Kidney capillary endothelial cell (primary cell): ENCODE measurements at places on chromosomes 2 and 18.
A peak's percentile ranks its signal among the peaks of the same experiment; 100 is the strongest.

DNA sequence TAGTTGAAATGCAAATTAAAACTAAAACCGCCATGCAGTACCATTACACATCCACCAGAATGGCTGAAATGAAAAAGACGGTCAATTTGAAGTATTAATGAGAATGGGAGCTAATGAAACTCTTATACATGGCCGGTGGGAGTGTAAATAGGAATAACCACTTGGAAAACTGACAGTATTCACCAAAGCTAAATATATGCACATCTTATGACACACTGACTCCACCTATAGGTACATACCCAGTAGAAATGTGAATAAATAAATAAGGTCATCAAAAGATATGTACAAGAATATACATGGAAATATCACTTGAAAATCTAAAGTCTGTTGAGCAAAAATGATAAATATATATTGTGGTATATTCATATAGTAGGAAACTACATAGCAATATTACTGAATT, 57.7 kb downstream of the CWC22 start:
- no peak for DNase-seq

DNA sequence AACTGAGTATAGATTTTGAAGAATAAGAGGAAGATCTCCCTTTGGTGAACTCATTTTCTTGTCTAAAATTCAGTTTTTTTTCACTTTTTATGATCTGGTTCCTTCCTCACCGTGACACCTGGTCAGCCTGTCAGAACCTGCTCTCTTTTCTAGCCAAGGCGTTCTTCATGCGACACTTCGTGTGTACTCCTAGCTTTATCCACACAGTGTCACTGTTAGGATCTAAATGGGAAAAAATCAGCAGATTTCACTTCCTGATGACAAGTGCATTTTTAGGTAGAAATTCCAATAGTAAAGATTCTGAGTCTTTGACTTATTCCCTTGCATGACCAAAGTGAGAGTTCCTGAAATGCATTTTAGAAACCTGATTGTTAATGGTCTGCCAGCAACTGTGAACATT, 89.8 kb downstream of the KLHL14 start:
- DNase-seq: no peak

DNA sequence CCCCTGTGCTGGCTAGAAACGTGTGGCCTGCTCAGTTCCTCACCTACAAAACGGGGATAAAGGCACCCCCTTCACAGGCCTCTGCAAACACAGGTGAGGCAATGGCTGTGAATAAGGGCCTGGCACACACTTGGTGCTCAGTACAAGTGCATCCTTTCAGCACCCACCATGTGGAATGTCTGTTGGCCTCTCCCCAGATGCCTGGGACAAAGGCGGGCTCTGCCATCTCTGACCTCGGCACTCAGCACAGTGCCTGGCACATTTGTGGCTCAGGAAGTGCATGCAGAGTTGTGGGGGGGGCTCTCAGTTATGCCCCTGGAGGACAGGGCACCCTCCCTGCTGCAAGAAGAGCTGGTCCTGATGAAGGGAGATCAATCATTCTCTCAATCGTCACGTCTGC, 224.6 kb upstream of the RAB6C start:
- no peak for DNase-seq

GRCh38 chr2:12930391-12930790, 213.7 kb downstream of the TRIB2 start:
- DNase-seq: no peak

- no peak for DNase-seq
Measured at GRCh38 chr2:22604136-22604535, 780.8 kb upstream of the KLHL29 start.

DNA sequence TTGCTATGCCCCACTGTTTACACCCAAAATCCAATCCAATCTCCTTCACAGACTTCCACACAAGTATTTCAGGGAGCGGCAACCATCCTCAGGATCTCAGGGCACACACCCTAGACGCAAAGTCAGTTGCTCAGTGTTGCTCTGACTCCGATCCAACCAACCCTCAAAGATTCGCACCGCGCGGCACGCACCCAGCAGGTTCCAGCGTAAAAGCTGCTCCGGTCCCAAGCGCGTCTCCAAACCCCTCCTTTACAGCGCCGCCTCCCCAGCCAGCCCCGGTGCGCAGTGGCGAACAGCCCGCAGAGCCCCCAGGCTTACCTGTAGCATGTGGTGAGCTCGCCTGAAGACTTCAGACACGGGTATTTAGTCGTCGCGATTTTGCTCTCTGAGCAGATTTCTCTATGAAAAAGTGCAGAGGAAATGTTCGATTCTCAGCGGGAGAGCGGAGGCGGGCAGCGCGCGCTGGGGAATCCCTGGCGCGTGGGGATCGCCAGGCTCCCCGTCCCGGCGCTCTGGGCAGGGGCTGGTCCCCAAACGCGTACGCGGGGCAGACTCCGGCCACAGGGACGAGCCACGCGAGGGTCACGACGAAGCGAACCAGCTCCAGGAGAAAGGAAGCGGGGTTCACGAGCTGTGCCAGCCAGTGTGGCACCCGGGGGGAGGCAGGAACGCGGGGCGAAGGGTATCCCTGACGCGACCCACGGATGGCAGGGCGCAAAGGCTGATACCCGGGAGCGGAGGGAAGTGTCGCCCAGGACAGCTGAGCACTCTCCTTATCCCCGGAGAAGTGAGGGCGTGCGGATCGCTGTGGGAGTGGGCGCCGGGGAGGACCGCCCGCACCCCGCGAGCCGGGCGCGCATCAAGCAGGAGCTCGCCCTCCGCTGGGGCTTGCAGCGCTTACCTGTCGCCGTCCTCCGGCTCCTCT, 650 bp downstream of the CCBE1 start:
- DNase-seq: no peak

DNA sequence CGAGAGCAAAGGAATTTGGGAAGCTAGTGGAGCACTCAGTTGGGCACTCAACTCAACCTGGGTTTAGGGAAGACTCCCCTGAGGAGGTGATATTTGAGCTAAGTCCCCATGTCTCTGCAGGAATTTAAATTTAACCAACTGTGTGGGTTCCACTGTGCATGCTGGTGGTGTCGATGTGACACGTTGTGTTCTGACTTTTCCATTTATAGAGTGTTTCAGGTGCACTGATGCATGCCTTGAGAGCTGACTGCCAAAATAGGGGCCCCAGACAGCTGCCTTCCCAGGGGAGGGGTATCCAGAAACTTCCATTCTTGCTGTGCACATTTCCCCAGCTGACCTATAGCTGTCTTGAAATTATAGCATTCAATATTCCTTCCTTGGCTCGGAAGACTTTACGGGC, 63.7 kb upstream of the BCL2L11 start:
- no peak for DNase-seq

DNA sequence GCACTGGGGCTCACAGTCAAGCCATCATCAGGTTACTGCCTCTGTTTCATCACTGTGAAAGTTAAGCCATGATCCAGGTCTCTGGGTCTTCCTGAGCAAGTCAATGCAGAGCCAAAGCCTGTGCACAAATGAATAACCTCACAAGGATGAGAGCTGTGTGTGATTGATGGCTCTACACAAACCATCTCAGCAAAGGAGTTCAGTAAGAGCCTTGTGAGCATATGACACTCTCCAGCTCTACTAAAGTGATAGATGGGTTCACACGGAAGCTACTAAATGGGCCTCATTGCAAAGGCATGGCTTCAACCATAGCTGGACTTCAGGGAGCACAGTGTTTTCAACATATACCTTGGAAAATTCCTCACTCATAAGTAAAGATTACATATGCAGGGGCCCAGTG, 101.5 kb downstream of the AFF3 start:
- no peak for DNase-seq

DNA sequence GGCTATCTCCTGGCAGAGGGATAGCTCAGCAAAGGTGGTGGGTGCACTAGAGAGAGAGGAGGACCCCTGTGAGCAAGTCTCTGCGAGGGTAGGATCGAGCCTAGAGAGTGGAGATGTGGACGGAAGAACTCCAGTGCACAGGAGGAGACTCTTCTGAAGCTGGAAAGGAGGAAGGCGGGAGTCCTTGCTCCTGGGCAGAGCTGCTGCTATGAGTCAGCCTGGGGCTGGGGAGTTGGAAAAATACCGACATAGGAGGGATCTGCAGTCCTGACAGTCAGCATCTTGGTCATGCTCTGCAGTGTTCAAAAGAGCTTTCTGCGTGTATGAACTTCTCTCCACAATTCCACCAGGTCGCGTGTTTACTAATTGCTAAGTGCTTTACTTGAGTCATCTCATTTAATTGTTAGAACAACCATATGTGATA, 233.8 kb downstream of the LDLRAD4 start:
- no peak for DNase-seq

DNA sequence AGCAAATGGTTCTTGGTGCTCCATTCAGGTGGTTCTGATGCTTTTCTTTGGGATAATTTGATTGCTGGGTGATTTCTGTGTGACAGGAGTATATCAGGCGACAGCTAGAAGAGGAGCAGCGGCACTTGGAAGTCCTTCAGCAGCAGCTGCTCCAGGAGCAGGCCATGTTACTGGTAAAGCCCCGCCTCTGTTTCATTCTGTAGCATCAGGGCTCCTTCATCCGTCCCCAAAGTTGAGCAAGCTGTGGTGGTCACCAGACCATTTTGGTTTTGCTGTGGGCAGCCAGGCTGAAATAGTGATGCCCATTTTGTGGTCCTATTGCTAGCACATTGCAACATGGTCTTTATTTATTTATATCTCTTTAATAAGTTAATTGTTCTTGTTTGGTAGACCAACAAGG, 132.8 kb upstream of the IL1R2 start:
- DNase-seq: no peak

DNA sequence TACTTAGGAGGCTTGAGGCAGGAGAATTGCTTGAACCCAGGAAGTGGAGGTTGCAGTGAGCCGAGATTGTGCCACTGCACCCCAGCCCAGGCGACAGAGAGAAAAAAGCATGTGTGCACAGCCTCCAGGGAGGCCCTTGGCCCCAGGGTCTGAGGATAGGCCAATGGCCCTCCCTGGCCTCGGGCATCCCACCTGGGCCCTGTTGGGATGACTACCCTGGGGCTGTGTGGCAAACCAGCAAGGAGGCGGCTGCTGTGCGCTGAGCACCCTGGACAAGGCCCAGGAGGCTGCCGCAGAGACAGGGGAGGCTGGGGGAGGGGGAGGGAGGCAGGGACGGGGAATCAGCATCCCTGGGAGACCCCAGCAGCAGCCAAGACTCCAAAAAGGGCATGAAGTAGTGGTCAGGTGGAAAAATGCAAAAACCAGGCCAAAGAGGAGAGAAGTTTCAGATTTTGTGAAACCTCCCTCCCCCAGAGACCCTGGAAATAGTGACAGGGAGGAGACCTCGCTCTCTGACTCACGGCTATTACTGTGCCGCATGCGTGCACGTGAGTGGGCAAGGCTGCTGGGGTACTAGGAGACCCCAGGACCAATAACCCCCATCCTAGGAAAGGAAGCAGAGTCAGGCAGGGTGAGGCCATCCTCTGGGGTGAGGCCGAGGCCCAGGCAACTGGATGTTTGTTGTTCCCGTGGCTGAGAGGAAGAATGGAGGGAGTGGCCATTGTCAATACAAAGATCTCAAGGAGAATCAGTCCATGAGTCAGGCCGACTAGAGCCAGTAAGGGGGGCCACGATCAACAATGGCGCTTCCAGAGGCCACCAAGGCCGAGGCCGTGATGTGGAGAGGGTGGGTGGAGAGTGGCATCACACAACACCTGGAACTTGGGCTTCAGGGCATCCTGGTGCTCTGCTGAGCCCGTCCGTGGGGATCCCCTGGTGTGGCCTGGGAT, 16.0 kb upstream of the B3GNT7 start:
- DNase-seq: no peak

DNA sequence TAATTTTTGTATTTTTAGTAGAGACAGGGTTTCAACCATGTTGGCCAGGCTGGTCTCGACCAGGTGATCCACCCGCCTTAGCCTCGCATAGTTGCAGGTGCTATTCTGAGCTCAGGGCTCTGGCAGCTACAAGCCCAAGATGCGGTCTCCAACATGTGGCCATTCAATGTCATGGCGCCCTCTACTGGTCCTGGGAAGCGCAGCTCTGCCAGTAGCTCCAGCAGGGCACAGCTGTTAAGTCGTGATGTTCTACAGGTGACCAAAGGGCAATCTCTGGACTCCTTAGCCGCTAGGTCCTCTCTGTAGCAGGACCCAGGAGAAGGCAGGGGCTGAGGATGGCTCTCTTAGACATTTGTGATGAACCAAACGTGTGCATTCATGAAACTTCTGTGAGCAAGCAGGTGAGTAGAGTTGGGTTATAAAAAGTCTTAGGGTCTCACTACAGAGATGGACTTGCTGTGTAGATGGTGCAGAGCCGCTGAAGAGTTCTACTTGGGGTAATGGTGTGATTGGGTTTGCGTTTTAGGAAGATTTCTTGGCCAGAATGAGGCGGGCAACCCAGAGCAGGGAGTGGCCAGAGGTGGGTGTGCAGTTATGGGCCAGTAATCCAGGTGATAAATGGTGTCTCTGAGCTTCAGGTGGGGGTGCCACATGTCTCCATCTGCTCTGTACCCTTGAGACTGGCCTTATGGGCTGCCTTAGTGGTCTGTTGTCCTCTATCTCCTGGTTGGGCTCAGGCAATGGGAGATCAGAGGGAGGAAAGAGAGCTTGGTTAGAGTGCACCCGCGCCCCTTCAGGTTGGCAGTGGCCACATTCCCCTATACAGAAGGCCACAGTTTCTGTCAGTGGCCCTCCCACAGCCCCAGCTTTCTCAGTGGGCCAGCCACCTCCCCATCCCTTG, 31.0 kb downstream of the IL37 start:
- DNase-seq: peak; percentile 53

- no peak for DNase-seq
Measured at GRCh38 chr2:173165443-173166238, 90.0 kb downstream of the MAP3K20 start.

DNA sequence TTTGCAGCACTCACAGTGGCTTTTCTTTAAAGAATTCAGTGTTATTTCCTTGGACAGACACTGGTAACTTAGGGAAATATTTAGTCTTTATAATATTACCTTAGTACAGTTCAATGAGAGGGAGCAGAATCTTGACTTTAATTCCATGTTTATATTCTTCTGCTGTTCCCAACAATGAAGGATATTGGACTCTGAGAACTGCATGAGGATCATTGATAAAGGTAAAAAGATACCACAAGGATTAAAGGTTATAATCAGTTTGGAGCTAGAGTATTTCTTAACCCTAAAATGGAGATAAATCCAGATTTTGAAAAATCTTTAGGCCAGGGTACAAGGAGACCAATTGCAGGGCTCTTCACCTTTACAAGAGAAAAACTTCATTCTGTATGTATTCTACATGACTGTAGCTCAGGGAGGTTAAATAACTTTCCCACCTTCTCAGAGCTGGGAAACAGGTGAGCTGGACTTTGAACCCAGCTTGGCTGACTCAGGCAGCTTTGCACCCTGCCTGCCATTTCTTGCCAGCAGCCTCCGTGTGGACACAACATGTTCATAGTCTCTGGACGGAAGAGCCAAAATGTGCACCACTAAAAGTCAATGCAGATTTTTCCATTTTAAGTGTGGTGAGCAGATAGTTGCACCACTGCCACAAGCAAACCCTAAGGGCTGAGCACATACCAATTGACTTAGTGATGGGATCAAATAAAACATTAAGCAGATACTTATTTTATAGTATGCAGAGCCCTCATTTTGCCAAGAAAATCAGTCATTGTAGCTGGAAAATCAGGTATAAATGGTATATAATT, 26.7 kb downstream of the UPP2 start:
- DNase-seq: no peak

DNA sequence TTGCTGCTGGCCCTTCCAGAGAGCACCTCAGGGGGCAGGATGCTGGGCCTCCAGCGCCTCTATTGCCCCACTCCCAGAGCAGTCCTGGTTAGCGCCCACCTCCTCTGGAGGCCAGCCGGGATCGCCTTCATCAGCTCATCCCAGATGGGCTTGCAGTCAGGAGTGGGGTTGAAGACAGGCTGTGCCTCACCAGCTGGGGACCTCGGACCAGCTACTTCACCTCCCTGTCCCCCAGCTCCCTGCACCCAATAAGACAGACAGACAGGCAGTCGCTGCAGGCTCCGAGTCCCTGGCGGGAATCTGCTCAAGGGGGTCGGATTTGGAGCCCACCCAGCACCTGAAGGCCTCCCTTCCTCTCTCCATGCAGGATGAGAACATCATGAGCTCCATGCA, 18.9 kb upstream of the FAHD2A start:
- DNase-seq: no peak
